ENCODE measurements at places on chromosomes 1 and 21.

DNA sequence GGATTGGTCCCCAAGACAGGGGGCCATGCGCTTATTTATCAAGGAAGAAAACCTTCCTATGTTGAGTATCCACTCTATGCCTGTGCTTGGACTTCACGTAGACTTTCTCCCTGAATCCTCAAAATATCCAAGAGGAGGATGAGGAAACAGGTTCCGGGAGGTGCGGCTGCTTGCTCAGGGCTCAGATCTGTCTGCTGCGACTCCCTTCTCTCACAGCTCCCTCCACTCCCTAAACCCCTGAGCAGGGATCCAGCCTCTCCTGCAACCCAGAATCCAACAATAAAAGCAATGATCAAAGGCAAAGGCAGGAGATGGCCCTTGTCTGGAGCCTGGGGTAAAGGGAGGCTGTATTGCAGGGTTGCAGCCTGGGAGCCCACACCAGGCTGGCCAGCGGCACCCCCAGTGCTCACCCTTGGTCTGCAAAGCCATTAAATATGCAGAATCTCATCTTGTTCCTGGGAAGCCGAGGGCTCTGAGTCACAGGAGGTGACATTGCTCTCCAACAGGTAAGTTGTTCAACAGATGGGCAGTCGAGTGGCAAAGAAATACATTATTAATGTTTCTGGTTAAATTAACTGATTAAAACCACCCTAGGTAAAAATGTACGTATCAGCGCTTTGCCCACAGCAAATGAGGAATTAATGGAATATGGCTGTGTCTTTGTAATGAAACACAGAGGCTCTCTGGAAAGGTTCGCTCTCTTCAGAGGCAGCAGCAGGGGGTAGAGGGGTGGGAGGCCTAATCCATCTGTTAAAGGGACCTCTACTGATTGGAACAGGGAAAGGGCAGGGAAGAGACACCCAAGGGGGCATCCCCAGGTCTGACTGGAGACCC is 111.5 kb downstream of the GRIK3 start:
- no peak for DNase-seq

- no peak for DNase-seq
Observed at GRCh38 chr1:56061824-56062223, 517.5 kb downstream of the PLPP3 start.

- no peak for DNase-seq
Observed at GRCh38 chr1:193629875-193630274, 443.5 kb upstream of the B3GALT2 start.

GRCh38 chr1:17119773-17120480 is 676 bp upstream of the PADI2 start:
- no peak for DNase-seq

DNA sequence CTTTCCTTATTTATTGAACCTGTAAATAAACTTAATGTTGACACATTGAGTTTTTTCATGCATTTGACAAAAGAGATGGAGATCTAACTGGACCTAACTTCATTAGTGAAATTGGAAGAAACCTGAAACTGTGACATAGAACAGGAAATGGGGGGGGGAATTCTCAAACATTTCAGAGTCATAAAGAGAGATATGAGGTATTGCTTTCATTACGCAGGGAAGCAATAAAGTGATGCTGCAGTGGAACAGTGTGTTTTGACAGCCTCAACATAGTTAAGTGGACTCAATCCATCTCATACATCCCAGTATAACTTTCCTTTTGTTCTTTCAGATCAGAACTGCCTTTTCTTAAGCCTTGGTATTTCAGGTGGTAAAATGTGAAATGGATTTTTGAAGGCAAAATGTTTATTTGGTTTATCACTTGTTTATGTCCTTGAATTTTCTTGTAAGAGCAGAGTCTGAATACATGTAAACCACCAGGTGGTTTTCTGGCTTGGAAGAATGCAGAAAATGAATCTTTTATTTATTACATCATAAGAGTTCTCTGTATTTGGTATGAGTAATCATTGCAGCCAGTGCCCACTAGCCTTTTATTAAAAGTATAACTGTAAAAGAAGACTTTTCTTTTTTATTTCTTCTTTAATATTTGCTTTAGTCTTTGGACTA is 132.5 kb downstream of the ZNF326 start:
- DNase-seq: no peak

Data from cortex of kidney (tissue), 1 donor.